Coronary artery (tissue), 2 donors: ENCODE measurements at places on chromosomes 4 and X.

GRCh38 chr4:19248023-19248422, 1003.7 kb upstream of the SLIT2 start:
- no peak for DNase-seq

GRCh38 chr4:184961660-184962059, 56.6 kb upstream of the HELT start:
- DNase-seq, result no peak

GRCh38 chrX:108699368-108699767, 37.0 kb downstream of the IRS4 start:
- DNase-seq, result no peak

DNA sequence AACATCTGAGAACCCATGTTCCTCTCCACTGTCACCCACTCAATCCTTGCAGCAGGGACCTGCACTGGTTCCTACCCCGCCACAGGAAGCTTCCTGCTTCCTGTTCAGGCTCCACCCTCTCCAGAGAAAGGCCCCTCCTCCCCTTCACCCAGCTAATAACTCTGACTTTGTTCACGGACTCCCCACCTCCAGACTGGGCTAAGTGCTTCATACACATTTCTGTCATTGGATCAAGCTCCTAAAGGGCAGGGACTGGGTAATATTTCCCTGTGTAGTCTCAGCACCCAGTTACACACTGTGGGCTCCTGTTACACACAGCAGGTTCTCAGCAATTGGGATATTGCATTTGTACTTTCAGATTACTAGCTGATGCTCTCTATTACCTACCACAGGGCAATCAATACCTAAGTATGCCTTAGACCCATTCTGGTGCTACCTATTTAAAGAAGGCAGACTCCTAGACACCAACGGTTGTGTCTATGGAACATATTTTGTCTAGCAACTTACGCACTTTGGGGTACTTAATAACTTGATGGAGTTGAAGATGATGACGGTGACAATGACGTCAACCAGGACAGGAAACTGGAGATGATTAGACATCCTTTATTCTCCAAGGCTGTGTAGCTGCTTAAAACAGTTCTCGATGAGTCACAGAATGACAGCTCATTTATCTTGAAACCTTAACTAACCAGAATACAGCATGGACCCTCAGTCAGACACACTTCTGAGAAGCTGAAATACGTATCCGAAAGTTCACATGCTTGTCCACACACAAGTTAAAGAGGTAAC, 58.1 kb downstream of the MAML3 start:
- no peak for DNase-seq

DNA sequence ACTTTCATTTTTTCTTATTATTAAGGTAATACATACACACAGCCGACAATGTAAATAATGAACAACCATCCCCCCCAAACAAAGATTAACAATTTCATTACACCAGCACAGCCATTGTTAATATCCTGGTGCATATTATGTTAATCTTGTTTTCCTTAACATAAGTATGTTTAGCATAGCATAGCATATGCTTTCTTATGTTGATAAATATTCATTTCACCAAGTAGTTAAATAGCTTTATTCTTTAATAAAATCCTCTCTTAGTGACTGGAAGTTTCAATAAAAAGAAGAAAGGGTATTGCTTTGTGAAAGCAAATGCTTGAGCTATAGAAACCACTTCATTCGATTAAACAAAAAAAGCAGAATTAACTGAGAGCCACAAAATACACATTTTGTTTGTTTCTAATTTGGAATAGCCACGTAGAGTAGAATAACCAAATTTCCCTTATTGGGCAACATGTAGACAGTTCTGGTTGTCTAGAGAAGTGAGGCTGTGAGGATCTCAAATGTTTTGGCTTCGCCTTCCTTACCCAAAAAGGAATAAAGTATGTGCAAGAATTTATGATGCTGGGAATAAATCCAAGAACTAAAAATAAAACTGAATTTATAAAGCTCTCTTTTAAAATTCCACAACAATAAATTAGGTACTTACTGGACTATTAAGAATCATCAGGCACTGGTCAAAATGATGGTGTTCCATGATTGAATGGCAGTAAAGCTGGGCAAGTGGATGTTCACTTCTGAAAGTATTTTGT, 118.0 kb downstream of the PDE5A start:
- no peak for DNase-seq

DNA sequence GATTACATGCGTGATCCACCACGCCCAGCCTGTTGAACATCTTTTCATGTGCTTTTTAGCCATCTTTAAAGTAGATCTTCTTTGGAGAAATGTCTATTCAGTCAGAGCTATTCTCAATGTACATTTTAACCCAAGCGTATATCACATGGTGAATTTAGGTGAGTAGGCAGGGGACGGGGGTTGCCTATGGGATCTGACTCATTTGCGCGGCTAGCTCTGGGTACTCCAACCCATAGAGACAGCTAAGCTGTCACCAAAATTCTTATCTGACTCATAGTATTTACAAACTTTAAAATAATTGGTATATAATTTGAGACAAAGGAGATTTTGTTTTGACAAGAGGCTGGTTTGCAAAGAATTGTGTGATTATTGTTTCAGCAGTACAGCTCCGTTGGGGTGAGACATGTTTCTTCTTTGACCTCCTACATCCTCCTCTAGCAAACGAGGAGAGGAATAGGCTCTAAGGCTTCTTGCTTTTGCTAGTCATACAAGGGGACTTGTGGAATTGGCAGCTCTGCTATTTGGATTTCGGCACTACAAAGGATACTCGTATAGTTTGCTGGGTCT, 12.0 kb downstream of the NSDHL start:
- no peak for DNase-seq

GRCh38 chr4:15547392-15547791, 77.7 kb downstream of the CC2D2A start:
- DNase-seq, result no peak

DNA sequence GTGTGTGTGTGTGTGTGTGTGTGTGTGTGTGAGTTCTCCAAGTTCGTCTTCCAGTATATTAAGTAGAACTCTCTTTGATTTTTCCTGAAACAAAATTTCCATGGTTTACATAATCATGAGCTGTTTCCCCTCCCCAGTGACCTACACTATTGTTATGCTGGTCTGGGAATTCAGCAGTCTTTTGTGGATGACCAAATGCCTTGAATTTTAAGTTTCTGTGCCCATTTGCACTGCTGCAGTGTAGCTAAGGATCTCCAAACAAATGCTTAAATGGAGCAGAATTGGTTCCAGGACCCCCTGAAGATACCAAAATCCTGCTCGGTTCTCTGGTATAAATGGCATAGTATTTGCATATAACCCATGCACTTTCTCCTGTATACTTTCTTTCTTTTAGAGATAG, 77.2 kb upstream of the SLC34A2 start:
- DNase-seq, result no peak

DNA sequence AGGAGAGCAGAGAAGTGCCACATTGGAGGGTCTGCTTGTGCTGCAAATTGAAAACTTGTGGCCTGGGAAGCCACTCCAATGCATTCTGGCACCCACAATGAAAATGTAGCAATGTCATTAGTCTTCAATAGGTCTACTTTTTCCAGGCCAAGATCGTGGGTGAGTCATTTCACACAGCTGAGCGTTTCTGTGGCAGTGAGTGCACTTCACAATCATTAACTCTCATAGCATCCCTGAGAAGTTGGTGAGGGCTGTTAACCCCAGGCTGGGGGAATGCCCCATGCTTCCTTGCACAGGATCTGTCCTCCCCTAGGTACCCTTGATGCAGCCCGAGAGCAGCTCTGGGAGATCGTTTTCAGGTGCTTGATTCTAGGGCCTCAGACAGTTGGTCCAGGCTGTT, 196.8 kb upstream of the ATP6AP2 start:
- peak; percentile 21 for DNase-seq

DNA sequence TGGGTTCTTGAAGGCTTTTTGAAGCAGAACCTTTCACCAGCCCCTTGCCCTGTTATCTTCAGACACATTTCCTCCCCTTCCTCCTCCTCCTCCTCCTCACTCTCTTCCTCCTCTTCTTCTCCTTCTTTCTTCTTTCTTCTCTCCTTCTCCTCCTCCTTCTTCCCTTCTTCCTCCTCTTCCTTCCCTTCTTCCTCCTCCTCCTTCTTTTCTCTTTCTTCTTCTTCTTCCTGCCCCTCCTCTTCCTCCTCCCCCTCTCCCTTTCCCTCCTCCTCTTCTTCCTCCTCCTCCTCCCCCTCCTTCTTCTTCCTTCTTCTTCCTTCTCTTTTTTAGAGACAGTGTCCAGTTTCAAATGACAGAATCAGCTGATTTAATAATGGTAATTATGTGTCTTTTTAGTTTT, 226.0 kb downstream of the DKK2 start:
- no peak for DNase-seq

DNA sequence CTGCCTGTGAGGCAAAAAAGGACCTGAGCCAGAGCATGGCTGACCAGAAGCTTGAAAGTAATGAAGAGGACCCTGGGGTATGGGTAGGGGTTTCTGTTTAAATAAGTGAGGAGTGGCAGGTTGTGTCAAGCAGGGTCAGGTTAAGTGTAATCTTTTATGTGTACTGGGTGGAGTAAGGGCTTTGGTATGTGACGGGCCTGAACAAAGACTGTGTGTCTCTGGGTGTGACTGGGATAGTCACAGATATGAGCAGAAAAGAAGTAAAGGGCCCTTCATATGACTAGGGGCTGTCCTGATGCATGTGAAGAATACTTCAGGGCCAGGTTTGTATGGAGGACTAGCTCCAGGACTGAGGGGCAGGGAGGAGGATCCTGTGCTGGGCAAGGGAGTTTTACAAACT, 82.4 kb downstream of the ITIH6 start:
- DNase-seq, result no peak

DNA sequence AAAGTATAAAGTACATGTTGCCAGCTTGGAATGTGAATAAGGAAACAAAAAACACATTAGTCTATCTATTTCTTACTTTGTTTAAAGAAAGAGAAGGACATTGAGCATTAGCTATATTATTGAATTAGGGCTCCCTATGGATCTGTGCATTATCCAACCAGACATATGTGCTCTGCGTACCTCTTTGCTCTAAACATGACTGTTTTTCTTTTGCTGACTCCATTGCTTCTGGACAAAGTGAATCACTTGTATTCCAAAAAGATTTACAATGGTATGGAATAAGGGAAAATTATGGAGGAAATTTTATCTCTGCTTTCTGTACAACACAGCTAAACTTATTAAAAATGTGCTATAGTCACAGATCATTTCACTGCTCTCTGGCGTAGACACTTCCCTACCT, 727.8 kb upstream of the LCORL start:
- no peak for DNase-seq

DNA sequence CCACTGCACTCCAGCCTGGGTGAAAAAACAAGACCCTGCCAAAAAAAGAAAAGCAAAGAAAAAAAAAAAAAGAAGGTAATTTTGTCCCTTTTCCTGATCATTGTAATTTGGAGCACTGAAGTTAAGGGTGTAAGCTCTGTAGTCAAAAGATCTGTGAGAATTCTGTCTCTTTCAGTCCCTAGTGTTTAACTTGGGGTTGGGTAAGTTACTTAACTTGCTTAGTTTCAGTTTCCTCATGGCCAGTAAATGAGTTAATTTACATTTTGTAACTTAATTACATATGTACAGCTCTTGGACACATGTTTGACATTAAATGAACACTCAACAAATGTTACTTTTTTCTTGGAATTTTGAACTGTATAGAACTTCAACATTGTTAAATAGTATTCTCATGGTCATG, 10.9 kb upstream of the UBE2K start:
- DNase-seq, result no peak

DNA sequence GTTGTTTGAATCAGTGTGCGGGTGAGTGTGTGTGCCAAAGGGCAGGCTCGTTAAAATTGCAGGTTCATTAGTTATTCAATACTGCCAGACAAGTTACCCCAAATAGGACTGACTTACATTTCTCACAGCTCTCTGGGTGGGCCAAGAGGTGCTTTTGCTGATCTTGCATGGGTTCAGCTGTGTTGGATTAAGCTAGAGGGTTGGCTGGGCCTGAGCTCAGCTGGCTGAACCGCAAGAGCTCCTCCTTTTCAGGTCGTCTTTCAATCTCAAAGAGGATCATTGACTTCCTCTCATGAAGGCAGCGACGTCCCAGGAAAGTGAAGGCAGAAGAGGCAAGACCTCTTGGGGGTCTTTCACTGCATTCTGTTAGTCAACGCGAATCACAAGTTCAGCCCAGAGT, 343.3 kb upstream of the FRG1 start:
- DNase-seq, result no peak

GRCh38 chr4:140042634-140043033, 111.3 kb downstream of the MAML3 start:
- DNase-seq, result no peak

DNA sequence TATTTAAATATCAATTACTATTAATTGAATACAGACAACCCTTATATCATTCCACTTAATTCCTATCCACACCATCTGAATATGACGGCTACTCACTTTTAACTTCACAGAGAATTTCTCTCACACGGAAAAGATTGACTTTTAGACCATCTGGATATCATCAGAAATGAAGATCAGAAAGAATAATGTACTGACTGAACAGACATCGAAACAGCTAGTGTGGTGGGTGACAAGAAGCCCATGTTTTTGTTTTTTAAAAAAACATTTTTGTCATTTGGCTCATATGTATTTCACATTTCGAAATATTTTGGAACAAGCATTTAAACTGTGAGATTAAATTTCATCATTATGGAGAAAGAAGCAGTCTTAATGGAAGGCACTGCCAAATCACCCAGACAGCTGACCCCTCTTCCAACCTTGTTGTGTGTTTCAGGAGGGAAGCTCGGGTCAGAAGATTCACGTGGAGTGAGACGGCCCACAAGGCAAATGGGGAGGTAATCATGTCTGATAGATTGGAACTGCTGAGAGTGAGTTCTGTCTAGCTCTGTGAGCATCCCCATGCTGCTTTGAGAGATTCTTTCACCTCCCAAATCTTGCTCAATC, 204.2 kb upstream of the RASGEF1B start:
- DNase-seq, result no peak

- DNase-seq, result no peak
Measured at GRCh38 chrX:23661671-23662070, 5.6 kb upstream of the PRDX4 start.

GRCh38 chr4:125313497-125313896, 1.3 kb upstream of the FAT4 start:
- DNase-seq, result no peak

GRCh38 chr4:39114436-39114835, 52.4 kb downstream of the KLHL5 start:
- DNase-seq, result no peak

GRCh38 chr4:32662803-32663202, 1942.6 kb downstream of the PCDH7 start:
- no peak for DNase-seq

GRCh38 chr4:137267024-137267423, 265.3 kb downstream of the PCDH18 start:
- DNase-seq, result no peak

- DNase-seq, result peak; percentile 72
Measured at GRCh38 chrX:1481636-1482529, 29.2 kb upstream of the ASMTL start.

DNA sequence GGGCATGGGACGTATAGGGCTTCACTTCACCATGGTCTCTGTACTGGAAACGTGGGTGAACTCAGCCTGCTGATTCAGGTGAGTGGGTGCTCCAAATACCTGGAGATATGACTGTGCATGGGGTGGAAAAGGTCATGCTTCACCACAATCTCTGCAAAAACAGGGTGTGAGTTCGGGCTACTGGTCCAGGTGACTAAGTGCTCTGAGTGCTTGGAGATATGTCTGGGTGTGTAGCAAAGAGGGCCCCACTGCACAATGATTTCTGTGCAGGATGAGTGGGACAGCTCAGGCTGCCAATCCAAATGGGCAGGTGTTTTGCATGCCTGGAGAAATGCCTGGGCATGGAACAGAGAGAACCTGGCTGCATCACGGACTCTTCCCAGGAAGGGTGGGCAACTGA, 11.2 kb upstream of the CPXCR1 start:
- no peak for DNase-seq
